PC-3 (cell line): ENCODE measurements at places on chromosomes 6 and 20. TPM values are rescaled to one million over a fixed set of nuclear protein-coding genes. Genes with fewer than 3 reads are reported as not detected.

DNA sequence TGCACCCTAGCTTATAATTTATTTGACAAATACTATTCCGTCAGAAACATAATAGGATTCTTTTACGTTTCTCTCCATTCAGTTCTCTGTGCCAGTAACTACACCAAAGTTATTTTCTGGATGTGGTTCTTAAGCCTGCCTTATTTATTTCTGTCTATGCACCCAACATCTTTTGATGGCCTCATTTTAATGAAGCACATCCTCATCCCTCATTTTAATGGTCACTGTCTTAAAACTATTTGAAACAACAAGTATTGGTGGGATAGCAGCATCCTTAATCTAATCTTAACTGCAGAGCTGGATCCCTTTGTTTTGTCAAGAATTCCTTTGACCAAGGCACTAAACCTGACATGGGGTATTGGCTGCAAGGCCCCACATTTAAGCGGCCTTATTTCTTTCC lies 11.0 kb downstream of the FAM135A start:
- H3K27me3 ChIP-seq, result no peaks in the 10 kb centered on the region
- H3K4me1 ChIP-seq, result peaks cover 11% of the 10 kb centered on the region
- H3K4me3 ChIP-seq, result no peak overlapping the region
- H3K36me3 ChIP-seq, result no peaks in the 10 kb centered on the region
- no peak overlapping the region for H3K27ac ChIP-seq

DNA sequence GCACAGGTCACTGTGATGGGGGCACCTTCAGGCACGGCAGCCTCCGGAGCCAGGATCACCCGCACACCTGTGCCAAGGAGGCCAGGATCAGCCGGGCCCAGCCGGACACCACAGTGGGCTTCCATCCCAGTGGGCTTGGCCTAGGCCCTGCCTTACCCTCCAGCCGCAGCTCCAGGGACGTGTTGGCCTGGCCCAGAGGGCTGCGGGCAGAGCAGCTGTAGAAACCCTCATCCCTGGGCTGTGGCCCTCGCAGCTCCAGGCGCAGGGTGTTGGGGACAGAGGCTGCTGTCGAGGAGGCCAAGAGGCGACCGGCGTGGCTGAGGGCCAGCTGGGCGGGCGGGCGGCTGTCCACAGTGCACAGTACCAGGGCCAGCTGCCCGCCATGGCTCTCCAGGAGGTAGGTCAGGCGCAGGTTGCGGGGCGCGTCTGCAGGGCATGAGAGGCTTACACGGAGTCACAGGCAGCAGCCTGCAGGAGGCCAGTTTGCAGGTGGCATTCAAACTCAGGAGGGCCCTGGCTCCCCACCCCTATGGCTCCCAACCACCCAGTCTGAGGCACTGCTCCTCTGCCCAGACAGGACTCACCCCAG lies 11.0 kb upstream of the ADAM33 start:
- DNase-seq, result no peak
- H3K4me1 ChIP-seq, result no peaks in the 10 kb centered on the region
- no peak overlapping the region for H3K4me3 ChIP-seq
- H3K36me3 ChIP-seq, result no peaks in the 10 kb centered on the region

GRCh38 chr6:11296449-11297375 lies 64.2 kb upstream of the NEDD9 start:
- H3K4me3 ChIP-seq, result no peak overlapping the region
- H3K36me3 ChIP-seq, result no peaks in the 10 kb centered on the region
- peaks cover 8% of the 10 kb centered on the region; the same call in 1 of the 2 replicates for H3K4me1 ChIP-seq
- no peaks in the 10 kb centered on the region for H3K27me3 ChIP-seq

The MICA gene
- total RNA-seq, result 33.1 and 35.0 TPM in 2 replicates

- H3K4me1 ChIP-seq, result peaks cover 56% of the 10 kb centered on the region
- no peaks in the 10 kb centered on the region; the same call in 1 of the 2 replicates for H3K36me3 ChIP-seq
- peak overlapping the region; percentile 37; the same call in 1 of the 2 replicates for H3K4me3 ChIP-seq
- peak; percentile 91 for DNase-seq
- H3K27me3 ChIP-seq, result no peaks in the 10 kb centered on the region
These were observed 75.9 kb upstream of the MYL9 start for GRCh38 chr20:36465109-36466080.
